ENCODE measurements at places on chromosomes 6 and 20.
A peak's percentile ranks its signal among the peaks of the same experiment; 100 is the strongest.

GRCh38 chr20:50286609-50287008, 96.0 kb downstream of the CEBPB start:
- peak; percentile 82 for DNase-seq

- no peak for DNase-seq
These were observed 28.4 kb downstream of the SYNDIG1 start for GRCh38 chr20:24497851-24498250.

DNA sequence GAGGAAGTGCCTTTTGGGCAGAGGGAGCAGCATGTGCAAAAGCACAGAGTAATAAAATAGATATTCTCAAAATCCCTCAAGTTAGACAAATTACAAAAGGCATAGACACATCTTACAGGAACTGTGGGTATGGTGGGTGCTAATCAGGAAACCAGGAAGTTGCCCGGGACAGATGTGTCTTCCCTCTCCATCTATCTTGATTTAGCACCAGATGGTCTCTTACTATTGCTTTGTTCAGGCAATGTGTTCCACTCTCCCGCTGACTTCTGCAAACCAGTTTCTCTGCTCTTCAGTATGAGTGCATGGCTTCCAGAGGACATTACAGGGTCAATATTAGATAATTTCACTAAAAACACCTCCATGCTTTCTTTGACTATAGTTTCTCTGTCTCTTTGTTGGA, 13.2 kb downstream of the CITED2 start:
- no peak for DNase-seq

DNA sequence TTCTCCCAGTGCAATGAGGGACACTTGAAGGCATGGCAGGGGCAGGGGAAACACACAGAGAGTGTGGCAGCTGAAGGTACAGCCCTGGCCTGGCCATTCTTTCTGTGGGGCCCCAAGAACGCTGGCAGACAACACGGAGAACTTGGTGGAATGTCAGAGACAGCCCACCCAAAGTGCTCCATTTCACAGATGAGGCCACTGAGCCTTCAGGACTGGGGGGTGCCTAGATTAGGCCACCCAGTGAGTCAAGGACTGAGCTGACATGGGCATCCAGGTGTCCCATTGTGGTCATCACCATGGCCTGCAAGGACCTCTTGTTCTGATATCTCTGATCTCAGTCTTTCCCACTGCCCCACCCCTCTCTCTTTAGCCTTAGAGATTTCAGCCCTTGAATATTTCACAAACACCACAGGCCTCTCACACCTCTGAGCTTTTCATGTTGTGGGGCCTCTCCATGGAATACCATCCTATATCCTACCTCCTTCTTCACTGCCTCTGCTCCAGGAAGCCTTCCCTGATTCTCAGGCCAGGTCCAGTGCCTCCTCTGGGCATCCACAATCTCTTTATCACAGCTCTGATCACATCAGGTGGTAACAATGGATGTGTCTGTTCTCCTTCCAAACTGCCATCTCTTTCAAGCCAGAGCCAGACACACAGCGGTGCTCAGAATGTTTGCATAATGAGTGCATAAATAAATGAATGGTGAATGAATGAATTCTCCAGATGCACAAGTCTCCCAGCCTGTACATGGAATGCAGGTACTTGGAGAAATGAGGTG, 2.0 kb upstream of the RSPO4 start:
- no peak for DNase-seq
